ENCODE measurements at places on chromosomes 6 and 20.
A peak's percentile ranks its signal among the peaks of the same experiment; 100 is the strongest.

DNA sequence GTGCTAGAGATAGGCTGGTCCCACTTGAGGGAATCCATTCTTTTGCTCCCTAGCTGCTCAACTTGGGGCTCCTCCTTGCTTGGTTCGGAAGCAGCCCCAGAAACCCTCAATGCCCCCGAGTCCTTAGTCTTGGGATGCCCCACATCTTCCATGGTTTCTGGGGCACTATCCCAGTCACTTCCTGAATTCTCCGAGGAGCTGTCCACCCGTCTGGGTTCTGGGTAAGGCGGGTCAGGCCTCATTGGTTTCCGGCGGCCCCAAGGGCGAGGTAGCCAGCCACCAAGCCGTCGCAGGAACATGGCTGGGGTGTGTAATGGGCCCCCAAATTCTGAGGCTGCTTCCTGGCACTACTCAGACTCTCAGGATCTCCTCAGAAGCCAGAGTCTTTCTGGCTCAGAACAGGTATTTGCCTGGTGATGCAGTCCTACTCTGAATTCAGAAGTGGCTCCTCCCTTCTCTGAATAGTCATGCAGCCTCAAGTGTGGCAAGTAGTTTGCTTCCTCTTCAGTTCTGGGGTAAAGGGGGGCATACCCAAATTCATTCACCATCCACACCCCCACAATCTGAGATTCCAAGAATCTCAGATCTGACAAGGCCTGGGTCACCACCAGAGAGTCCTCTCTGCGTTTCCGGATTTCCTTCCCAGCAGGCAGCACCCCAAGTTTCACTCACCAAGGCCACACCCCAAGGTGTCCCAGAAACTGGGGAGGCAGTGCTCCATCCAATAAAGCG lies 763 bp downstream of the C6orf47 start:
- DNase-seq: peak; percentile 49

DNA sequence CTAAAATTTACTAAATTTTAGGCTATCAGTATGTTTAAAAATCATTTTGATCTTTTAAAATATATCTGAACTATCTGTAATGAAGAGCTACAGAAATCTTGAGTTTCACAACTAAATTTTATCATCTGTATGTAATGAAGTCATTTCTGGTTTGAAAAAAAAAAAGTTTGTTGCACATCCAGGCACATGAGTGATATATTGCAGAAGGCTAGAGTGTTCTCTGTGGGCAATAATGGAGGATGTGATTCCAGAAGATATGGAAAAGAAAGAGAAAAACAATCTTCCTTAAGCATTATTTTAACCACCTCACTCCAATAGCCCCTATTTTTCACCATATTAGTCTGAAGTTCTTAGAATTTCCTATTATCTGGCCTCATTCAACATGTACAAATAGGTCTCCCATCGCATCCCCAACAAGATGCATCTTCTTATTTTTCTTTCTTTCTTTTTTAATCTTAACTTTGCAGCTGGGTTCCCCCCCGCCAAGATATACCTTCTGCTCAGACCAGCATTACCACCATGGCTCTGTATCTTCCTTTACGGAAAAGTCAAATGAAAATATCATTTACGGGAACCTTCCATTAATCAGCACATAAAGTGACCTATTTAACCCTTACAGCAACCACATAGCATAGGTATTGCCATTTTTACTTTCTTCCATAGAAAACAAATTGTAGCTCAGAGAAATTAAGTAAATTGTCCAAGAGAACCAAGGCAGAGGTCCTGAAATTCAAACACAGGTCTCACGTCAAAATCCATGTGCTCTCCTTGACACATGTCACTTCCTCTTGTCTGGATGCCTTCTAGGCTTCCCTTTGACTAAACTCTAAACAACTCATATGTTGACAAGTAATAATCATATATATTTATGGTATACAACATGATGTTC lies 116.9 kb downstream of the KIF13A start:
- no peak for DNase-seq

- DNase-seq: no peak
Observed at GRCh38 chr6:54697424-54697823, 149.1 kb upstream of the FAM83B start.

DNA sequence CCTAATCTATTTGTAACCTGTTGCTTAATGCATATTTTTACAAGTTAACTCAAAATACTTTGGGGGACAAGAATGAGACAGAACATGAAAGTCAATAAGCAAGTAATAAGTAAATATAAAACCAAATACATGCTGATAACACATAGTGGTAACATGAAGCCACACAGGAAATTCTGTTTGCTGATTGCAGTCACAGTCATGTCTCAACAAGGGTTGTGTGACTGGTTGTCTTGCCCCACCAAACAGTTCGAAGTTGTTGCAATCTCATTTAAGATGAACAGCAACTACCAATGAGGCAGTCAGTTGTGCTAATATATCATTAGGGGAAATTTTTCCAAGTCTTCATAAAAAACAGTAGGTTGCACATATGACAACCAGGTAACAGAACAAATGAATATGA lies 14.5 kb downstream of the CD24 start:
- DNase-seq: peak; percentile 88

DNA sequence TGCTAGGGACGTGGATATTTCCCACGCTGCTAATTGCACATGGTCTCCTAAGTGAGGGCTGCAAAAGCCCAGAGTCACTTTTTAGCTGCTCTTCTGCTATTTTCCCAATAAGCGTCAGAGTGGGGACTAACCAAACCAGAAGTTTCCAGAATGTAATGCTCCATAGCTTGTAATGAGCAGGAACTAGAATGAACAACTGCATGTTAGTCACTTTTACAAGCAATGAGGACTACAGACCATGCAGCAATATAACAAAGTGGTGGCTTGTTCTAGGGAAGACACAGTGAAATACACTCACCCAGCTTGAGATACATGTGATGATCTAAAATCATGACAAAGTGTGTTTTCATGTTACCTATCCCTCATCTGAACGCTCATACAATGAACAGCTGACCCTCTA lies 314.1 kb upstream of the SGK1 start:
- DNase-seq: no peak

- no peak for DNase-seq
Observed at GRCh38 chr20:33518071-33518470, 28.2 kb downstream of the CBFA2T2 start.

DNA sequence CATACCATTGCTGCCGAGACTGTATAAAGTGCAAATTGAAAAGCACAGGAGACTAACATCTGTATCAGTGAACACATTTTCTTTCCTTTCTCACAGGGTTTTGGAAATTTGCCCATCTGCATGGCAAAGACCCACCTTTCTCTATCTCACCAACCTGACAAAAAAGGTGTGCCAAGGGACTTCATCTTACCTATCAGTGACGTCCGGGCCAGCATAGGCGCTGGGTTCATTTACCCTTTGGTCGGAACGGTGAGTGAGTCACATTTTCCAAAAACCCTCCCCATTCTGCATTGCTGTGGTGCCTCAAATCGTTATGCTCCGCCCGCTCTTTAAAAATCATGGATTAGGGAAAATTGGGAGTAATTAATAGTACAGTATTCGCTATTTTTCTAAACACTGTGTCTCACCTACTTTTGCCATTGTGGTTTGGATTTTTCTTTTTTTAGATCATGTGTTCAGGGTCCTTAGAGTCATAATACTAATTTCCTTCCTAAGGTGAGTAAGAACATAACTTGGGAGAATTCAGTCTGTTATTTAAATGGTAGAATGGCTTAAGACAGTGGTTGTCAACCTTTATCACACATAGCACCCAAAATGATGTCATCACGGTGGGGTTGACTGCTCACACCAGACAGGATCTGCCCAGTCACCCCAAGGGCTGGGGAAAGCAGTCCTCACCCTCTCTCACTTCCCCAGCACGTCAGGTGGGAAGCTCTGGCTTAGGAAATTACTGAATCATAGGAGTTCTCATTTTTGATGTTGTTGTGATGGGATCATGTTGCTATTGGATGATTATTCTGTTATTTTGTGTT lies 171.6 kb downstream of the MTHFD1L start:
- DNase-seq: no peak

DNA sequence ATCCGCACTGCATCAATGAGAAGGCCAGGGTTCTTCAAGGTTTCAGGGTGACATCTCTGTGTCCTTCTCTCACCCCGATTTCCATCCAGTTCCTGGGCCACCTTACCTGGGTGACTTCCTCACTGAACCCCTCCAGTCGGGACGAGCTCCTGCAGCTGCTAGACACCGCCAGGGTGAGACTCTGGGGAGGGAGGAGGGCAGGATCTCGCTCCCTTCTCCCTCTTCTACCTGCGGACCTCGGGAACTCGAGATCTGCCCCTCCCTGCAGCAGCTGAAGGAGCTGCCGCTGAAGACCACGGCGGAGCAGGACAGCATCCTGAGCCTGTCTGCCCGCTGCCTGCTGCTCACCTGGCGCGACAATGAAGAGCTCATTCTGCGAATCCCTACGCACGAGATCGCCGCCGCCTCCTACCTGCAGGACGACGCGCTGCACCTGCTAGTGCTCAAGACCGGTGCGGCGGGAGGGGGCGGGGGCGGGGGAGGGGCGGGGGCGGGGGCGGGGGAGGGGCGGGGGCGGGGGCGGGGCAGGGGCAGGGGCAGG lies 7.5 kb downstream of the CCM2L start:
- no peak for DNase-seq

GRCh38 chr6:155473741-155474140 lies 18.1 kb upstream of the NOX3 start:
- DNase-seq: no peak

GRCh38 chr20:48653706-48654051 lies 174.1 kb downstream of the PREX1 start:
- no peak for DNase-seq

DNA sequence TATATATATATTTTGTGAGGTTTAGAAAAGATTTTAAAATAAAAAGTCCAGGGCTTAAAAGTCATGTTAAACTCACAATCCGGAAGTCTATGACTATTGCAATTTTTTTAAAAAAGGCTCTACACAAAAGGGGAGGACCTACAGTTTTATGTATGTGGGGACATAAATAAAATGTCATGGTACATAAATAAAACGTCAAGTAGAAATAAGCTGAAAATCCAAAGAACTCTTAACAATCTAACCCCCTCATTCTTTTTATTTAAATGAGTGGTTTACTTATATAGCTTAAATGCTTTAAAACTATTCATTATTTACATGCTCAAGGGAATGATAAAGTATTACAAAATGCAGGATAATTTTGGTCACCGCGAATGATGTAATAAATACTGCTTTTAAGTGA lies 36.2 kb downstream of the STX7 start:
- no peak for DNase-seq

GRCh38 chr6:66931787-66932186 lies 1224.8 kb upstream of the EYS start:
- no peak for DNase-seq

GRCh38 chr6:128307671-128308070 lies 212.7 kb downstream of the PTPRK start:
- no peak for DNase-seq

- DNase-seq: no peak
Observed at GRCh38 chr6:135505648-135506047, 8.1 kb upstream of the AHI1 start.

DNA sequence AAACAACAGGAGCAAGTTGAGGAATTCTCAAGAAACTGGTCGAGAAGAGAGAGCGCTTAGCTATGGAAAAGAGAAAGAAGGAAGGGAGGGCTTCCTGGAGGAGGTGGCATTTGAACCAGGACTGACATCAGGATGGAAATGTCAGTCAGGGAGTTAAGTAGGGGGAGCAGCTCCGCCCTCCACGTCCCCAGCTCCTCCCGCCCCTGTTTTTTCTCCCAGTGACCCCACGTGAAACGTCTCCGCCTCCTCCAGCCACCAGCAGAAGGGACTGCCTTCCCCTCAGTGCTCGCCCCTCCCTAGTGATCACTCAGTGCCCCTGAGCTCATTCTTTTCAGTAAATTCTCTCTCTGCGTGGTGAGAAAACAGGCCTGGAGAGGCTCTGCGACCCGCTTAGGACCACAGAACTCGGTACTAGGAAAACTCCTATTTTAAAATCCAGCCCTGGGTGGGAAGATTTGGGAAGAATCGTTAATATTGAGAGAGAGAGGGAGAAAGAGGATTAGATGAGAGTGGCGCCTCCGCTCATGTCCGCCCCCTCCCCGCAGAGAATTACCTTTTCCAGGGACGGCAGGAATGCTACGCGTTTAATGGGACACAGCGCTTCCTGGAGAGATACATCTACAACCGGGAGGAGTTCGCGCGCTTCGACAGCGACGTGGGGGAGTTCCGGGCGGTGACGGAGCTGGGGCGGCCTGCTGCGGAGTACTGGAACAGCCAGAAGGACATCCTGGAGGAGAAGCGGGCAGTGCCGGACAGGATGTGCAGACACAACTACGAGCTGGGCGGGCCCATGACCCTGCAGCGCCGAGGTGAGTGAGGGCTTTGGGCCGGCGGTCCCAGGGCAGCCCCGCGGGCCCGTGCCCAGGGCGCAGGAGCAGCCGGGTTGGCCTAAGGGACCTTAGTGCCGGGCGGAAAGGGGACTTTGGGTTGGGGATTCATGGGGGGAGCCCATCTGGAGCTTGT lies 4.6 kb downstream of the HLA-DPB1 start:
- DNase-seq: no peak

GRCh38 chr6:95742767-95743289 lies 165.5 kb downstream of the MANEA start:
- no peak for DNase-seq

DNA sequence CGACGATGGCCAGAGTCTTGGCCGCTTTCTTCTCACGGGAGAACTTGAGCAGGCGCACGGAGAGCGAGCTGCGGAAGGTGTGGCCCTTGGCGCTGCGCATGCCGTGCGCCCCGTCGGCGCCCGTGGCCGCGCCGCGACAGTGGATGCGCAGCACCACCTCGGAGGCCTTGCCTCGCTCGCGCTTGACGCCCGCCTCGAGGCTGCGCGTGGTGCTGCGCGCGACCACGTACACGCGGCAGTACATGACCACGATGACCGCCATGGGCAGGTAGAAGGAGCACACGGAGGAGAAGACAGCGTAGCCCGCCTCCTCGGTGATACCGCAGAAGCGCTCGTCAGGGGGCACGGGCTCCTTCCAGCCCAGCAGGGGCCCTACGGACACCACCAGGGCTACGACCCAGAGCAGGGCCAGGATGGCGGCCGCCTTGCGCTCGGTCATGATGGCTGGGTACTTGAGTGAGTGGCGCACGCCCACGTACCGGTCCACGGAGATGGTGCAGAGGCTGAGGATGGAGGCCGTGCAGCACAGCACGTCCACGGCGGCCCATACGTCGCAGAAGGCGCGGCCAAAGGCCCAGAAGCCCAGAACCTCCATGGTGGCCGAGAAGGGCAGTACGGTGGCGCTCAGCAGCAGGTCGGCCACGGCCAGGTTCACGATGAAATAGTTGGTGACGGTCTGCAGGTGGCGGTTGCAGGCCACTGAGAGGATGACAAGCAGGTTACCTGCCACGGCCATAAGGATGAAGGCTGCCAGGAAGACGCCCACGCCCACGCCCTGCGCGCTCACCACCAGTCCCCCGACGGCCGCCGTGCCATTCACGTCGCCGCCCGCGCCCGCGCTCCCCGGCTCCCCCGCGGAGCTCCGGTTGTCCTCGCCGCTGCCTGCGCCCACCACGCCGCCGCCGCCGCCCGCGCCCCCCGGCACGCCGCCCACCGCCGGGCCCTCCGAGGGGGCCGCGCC lies 232.8 kb upstream of the RNF24 start:
- no peak for DNase-seq

- peak; percentile 98 for DNase-seq
Observed at GRCh38 chr6:147158881-147159280, 45.3 kb upstream of the STXBP5 start.

Measured in AML-193 (cell line).